ENCODE measurements at places on chromosomes 5 and 9. TPM values are rescaled to one million over a fixed set of nuclear protein-coding genes. Genes with fewer than 3 reads are reported as not detected.

GRCh38 chr5:3123763-3124157 lies 372.3 kb upstream of the IRX2 start:
- no peak for DNase-seq

DNA sequence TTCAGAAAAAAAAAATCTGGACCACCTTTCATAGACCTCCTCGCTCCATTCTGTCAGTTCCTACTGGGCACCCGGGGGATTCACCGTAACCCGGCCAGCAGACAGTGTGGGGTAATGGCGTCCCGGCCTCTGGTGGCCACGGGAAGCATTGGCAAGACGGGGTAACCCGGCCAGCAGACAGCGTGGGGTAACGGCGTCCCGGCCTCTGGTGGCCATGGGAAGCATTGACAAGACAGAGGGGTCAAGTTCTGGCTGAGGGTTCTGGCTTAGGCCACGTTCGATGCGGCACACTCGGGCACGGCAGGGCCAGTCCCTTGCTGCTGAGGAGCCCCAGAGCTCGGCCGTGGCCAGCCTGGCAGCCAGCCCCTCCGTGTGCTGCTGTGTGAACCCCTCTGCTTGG lies 116.2 kb upstream of the RAPGEF1 start:
- no peak for DNase-seq

GRCh38 chr5:147168578-147169327 lies 66.1 kb upstream of the STK32A start:
- DNase-seq: no peak

- no peak for DNase-seq
Measured at GRCh38 chr5:63963080-63963735, 963 bp upstream of the HTR1A start.

TXNDC8 gene
- not detected for total RNA-seq

MAN2A1 gene
- total RNA-seq: 43.6 TPM

DNA sequence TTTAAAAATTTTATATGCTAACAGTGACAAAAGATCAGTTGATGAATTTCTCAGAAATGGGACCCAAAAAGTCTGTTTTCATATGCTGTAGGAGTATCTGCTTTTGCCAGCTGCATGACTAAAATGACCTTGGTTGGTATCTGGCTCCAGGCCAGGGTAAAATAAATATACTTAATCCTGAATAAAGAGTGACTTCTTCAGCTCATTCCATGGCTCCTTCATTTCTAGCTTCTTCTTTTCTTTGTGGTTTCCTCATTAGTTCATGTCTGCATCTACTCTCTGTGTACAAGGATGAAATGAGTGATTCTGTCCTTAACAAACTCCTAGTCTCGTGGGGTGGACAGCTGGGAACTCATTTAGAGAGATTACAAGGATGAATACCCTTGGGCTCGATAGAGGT lies 36.0 kb downstream of the RCL1 start:
- no peak for DNase-seq

HTR4 gene
- total RNA-seq: 0.43 TPM

OR13D1 gene
- total RNA-seq: not detected

DNA sequence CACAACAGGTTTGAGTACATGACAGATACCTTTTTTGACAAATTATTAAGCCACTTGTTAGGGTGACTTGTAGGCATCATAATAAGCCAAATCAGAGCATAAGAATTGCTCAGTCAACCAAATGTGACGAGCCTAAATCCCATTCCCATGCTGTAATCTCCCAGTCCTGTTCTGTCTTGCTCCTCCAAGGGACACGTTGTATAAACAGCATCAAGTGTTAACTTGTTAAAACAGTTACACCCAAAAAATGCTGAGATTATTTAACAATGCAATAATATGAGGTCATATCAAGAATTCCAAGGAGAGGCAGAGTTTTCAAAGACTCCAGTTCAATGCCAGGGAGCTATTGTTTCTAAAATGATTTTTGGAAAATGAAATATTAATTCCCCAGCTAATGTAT lies 76.2 kb downstream of the SH3TC2 start:
- no peak for DNase-seq

Data from upper lobe of right lung (tissue), 1 donor.